ENCODE measurements at places on chromosomes 5 and 9.

- no peak for DNase-seq
Observed at GRCh38 chr9:90064971-90065370, 460.2 kb downstream of the GADD45G start.

- peak; percentile 86 for DNase-seq
Observed at GRCh38 chr9:83334320-83334719, 203.9 kb downstream of the FRMD3 start.

- no peak for DNase-seq
Observed at GRCh38 chr9:76882686-76883085, 23.2 kb downstream of the PRUNE2 start.

GRCh38 chr9:132163457-132163875 is 1.6 kb downstream of the NTNG2 start:
- peak; percentile 9 for DNase-seq

- DNase-seq: no peak
Observed at GRCh38 chr5:158383486-158383885, 524.5 kb upstream of the CLINT1 start.

- no peak for DNase-seq
Observed at GRCh38 chr9:76559286-76559685, 100.3 kb downstream of the GCNT1 start.

GRCh38 chr9:69130456-69131441 is 43.3 kb upstream of the TJP2 start:
- DNase-seq: peak; percentile 95

GRCh38 chr5:19547640-19548039 is 440.4 kb downstream of the CDH18 start:
- peak; percentile 28 for DNase-seq

DNA sequence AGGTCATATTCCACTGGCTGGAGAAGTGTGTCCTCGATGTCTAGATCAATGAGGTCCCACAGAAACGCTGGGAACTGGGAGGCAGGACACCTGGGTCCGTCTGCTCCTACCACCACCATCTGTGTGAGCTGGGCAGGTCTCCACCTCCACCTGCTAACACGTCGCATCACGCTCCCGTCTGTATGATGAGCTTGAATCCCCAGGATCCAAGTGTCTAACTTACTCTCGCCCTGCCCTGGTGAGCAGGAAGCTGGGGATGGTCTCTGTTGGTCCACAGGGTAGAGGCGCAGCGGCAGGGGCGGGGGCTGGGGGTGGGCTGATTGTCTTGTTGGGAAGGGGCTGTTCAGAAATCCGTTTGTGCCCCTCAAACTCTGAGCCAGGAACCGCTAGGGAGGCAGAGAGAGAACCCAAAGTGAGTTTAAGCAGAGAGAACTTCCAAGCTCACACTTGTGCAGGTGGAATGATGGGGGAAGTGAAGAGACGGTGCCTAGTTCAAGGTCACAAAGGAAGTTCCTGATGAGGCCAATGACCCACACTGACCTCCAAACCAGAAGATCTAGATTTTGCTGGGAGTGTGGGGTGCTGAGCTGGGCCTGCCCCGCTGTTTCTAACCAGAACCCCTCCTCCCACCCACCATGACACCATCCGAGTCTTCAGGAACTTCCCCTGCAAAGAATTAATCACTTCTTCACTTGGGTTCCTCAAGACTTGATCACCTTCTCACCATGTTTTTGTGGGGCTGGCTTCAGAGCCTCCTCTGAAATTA is 21.1 kb downstream of the ORM2 start:
- no peak for DNase-seq

DNA sequence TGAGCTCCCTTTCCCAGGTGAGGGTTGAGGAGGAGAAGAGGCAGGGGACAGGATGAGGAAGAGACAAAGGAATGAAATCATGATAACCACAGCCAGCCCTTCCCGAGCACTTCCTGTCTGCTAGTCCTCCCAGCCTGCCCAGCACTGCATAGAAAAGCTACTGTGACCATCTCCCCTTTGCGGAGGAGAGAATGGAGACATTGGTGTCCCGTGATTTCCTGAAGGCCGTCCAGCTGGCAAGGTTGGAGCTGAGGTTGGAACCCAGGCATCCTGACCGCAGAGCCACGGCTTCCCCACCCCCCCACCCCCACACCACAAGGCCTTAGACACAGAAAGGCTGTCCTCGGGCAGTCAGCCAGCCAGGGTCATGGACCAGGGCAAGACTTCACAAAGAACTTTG is 131.1 kb upstream of the ICE1 start:
- DNase-seq: peak; percentile 11

DNA sequence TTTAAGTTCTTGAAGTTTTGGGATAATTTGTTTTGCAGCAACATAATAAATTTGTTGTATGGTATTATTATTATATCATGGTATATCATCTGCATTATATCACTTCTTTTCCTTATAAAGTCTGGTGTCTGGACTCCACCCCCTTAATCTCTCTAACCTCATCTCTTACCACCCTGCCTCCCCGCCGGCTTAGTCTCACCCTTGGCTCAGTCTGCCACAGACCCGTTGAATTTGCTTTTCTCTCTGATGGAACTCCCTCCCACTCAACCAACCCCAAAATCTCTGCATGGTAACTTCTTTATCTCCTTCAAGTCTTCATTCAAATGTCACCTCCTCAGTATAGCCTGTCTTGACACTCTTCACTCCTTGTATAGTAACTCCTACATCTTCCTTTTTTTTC is 29.6 kb upstream of the MATR3 start:
- no peak for DNase-seq

GRCh38 chr9:132154863-132155567 is 6.8 kb upstream of the NTNG2 start:
- no peak for DNase-seq

DNA sequence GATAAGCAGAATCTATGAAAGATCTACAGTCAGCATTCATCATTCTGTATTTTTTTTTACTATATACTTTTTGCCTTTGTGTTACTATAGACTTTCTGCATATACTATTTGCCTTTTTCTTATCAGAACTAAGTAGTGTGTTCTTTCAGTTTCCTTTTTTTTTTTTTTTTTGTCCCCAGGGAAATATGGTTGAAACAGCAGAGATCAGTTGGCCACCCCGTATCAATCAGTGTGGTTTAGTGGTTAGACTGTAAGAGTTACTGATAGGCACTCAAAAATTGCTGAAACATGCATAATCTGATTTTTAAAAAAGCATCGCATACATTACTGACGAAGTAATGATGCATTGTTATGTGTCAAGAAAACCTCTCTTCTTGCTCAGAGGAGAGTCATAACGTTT is 990.8 kb upstream of the EDIL3 start:
- DNase-seq: no peak

GRCh38 chr5:16675806-16676205 is 59.0 kb upstream of the RETREG1 start:
- no peak for DNase-seq

DNA sequence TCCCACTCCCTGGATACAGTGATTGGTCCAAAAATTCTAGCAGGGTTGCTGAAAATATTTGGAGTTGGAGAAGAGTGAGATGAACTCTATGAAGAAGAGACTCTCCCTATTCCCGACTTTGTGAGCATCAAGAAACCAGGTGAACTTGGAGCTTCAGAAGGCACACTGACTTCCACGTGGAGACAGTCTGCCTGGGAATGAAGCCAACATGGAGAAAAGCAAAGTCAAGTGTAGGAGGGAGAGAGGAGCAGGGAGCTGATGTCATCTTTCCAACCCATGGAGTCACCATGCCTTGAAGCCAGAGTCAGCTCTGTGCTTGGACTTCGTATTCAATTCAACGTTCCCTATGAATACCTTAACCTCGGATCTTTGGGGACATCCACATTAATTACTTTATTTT is 125.1 kb downstream of the NPR3 start:
- DNase-seq: peak; percentile 63

- DNase-seq: peak; percentile 21
Observed at GRCh38 chr5:56852228-56853000, 37.1 kb downstream of the MAP3K1 start.

DNA sequence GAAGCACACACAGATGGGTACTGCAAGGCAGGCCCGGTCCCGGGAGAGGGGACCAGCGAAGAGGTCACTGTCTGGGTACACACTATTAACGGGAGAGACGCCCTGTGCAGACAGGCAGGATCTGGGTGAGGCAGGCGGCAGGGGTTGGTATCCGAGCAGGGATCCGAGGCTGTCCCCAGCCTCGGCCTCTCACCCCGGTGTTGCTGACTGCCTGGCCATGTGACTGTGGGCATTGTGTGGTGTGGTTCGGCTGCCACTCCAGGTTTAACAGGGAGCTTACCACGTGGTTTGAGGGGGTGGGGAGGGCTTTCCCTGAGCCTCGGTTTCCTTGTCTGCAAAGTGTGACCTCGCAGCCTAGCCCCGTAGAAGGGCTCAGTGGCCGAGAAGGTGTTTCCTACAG is 11.1 kb upstream of the RALGDS start:
- DNase-seq: no peak

GRCh38 chr5:83718936-83719495 is 1.6 kb downstream of the HAPLN1 start:
- no peak for DNase-seq

GRCh38 chr9:112475318-112475717 is 11.3 kb upstream of the KIAA1958 start:
- DNase-seq: no peak

- DNase-seq: no peak
Observed at GRCh38 chr9:1721196-1721595, 294.0 kb upstream of the SMARCA2 start.

DNA sequence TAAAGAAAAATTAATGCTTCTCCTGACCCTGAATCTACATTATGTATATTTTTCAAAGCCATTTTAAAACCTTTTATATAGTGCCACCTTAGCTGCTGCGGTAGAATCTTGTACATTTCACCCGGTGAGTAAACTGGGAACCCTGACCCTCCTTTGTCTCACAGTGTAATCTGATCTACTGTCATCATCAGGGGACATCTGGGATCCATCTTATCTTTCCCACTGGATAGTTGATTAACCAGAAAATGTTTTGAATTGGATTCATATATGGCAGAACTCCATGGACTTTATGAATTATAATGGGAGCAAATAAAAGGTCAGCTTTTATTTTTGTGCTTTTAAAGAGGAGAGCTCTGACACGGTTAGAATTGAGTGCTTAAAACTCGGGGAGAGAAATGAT is 95.0 kb downstream of the ADAMTSL1 start:
- DNase-seq: peak; percentile 75

DNA sequence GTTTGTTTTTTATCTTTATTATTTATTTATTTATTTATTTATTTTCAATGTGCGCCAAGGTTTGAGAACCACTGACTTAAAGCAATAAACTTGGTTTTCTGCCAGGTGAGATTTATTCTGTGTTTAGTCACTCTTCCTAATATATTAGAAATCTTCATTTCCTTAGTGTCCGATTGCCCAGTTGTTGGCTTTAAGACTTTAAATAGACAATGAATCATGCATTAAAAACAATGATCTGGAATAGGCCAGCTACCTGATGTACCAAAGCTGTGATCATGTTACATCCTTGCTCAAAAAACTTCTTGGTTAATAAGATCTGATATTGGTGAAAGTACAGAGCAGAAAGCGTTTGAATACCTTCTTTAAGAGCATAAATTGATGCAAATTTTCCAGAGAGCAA is 52.1 kb upstream of the ERBIN start:
- peak; percentile 83 for DNase-seq

GRCh38 chr9:120985819-120986222 is 59.2 kb upstream of the TRAF1 start:
- DNase-seq: peak; percentile 70

GRCh38 chr9:124623966-124624734 is 117.0 kb upstream of the NR5A1 start:
- DNase-seq: no peak

GRCh38 chr5:63456279-63456678 is 506.0 kb downstream of the HTR1A start:
- peak; percentile 2 for DNase-seq

GRCh38 chr9:124754289-124754688 is 16.8 kb downstream of the NR6A1 start:
- peak; percentile 38 for DNase-seq

All from fibroblast of mammary gland (primary cell).